GM23248 (cell line): ENCODE measurements at places on chromosomes 6 and 20. TPM values are rescaled to one million over a fixed set of nuclear protein-coding genes. Genes with fewer than 3 reads are reported as not detected.

ADTRP gene
- 0.63 and 1.3 TPM in 2 replicates for total RNA-seq

SSTR4 gene
- total RNA-seq, result not detected in 2 replicates

QKI gene
- total RNA-seq, result 106 and 145 TPM in 2 replicates

RMND1 gene
- total RNA-seq, result 29.9 and 31.1 TPM in 2 replicates

BFSP1 gene
- total RNA-seq, result 0.25 and 0.32 TPM in 2 replicates

TSBP1 gene
- total RNA-seq, result not detected in 2 replicates

NT5E gene
- total RNA-seq, result 264 and 293 TPM in 2 replicates

LY6G6D gene
- not detected in 2 replicates for total RNA-seq

MYCT1 gene
- total RNA-seq, result under 0.01 and 0.11 TPM in 2 replicates

MLIP gene
- total RNA-seq, result not detected in 2 replicates

RAD21L1 gene
- not detected in 2 replicates for total RNA-seq

KIZ gene
- total RNA-seq, result 24.5 and 35.9 TPM in 2 replicates

CRISP2 gene
- total RNA-seq, result not detected in 2 replicates

SOX18 gene
- not detected in 2 replicates for total RNA-seq

RAET1L gene
- total RNA-seq, result not detected in 2 replicates
